ENCODE measurements at places on chromosomes 12 and 14. TPM values are rescaled to one million over a fixed set of nuclear protein-coding genes. Genes with fewer than 3 reads are reported as not detected.
A peak's percentile ranks its signal among the peaks of the same experiment; 100 is the strongest.

DNA sequence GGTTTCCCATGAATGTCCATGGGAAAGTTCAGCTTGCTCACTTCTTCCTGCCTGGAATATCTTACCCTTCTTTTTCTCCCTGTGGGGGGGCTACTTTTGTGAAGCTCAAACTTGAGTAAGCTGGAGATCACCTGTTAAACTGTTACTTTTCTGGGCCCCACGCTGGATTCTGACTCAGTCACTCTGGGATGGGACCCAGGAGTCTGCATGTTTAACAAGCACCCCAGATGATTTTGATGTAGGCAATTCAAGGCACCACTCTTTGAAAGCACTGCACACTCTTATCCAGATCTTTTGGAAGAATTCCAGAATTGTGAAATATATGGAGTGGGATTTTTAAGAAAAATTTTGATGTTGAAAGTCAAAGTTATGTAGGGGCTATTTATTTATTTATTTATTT lies 46.3 kb upstream of the IGF1 start:
- DNase-seq = no peak

GRCh38 chr14:71321574-71322315 lies 414.5 kb downstream of the PCNX1 start:
- no peak for DNase-seq

- DNase-seq = peak; percentile 66
These were observed 198.7 kb upstream of the DCN start for GRCh38 chr12:91381309-91381804.

DNA sequence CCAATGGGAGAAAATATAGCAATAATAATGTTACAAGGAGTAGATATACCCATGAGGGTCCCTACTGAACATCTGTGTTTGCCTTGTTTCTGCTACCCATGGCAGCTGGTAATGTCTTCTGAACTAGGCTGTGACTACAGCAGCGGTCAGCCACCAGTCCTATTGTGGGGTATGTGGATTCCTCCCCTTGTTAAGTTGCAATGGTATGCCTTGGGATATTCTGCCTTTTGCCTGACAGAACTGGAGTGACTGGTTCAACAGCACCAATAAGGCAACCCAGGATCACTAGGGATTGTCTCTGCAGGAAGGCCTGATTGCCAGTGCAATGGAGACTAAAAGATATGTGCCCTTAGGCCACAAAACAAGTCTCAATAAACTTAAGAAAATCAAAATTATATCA lies 9.7 kb upstream of the ATL1 start:
- no peak for DNase-seq

DNA sequence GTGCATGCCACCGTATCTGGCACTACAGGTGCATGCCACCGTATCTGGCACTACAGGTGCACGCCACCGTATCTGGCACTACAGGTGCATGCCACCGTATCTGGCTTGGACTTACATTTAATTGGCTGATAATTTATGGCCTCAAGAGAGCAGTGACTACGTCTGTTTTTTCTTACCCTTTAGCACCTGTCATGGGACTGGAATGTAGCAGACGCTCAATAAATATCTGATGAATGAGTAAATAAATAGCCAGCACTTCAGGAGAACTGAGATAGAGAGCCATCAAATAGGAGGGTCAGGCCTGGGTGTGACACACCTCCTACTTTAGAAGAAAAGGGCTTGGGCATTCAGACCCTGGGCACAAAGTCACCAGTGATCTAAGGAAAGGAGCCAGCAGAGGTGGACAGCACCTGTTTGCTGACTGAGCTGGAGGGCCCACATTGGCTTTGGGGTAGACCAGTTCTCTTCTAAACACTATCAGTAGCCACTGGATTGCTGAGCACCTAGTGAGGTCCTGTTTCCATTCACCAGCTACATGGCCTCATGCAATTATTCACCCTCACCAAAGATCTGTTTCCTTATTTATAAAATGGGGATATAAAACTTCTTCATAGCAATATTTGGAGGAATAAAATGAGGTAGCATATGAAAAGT lies 50.1 kb downstream of the RFX4 start:
- DNase-seq = no peak

DNA sequence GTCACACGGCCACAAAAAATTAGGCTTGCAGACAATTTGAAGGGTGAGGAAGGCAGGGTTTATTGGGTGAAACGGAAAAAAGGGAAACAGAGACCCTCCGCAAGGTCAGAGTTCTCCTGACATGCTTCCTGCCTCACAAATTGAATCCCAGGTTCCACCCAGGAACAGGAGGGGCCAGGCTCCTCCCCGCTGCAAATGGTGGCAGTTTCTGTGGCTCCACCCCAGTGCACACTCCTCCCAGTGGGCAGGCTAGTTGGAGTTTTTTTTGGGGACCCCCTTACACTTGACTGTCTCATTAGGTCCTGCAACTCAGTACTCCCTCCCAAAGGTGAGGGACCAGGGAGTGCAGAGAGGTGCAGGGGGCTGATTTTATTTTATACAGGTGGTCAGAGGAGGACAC lies 39.4 kb upstream of the PPP1CC start:
- no peak for DNase-seq

DNA sequence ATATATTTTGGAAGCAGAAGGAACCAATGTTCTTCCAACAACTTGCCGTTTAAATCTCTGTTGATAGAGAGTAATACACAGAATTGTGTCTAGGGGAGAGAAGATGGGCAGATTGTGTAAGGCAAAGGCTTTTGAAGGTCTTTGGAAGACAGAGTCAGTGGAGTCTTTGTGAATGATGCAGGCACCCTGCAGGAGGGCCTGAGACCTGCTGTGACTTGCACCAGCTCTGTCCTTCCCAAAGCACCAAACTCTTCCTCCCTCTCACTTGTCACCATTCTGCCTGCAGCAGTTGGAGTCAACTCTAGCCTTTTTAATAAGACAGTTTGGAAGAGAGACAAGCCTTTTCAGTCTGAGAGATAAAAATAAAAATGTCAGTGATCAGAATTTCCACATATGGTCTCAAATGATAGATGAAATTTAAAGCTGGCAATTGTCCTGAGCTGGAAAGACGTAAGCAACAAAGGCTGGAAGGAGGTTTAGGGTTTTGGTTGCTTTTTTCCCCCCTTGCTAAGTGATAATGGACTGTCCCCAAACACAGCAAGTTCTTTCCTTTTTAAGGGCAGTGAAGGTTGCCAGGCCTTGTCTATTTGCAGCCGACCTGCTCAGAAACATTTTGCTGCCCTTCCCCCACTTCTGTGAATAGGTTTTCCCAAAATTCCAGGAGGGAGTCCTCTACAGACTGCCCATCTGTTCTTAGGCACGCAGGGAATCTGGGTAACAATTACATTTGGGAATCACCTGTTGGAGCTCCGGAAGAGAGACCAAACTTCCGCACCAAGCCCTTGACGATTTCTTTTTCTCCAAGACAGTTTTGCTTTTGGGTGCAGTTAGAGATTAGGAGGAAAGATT lies 103.0 kb upstream of the NTF3 start:
- DNase-seq = no peak

DNA sequence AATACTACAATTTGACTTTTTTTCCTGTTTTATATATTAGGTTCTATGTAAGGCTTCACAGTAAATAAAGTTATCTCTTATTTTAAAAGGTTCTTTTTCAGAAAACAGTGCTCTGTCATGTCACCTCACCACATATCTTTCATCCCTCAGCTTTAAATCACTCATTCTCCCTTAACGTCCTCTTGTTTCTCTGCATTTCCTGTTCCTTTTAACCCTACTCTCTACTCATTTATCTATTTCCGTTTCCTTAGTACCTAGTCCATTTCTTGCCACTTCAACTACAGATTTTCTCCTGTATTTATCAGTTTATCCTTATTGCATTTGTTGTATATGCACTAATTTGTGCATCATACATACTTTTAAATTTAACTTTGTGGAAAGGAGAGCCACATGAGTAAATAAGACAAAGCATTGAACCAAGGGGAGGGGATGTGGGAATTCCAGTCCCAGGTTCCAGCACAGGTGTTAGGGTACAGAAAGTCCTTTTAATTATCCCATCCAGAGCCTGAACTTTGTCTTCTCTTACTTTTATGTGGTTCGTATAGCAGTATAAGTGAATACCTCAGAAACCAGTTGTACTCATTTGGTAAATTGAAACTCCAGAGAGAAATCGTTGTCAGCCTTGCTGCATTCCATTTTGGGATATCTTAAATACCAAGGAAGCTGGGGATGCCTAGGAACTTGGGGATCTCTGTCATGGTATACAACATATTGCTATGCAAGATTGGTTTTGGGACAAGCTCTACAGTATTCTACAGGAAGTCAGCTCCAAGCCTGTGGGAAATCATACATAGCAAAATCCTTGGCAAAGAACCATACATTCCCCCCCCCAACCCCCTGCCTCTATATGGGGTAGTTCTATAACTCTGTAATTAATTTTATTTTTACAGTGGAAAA lies 120.5 kb downstream of the DIP2B start:
- no peak for DNase-seq

DNA sequence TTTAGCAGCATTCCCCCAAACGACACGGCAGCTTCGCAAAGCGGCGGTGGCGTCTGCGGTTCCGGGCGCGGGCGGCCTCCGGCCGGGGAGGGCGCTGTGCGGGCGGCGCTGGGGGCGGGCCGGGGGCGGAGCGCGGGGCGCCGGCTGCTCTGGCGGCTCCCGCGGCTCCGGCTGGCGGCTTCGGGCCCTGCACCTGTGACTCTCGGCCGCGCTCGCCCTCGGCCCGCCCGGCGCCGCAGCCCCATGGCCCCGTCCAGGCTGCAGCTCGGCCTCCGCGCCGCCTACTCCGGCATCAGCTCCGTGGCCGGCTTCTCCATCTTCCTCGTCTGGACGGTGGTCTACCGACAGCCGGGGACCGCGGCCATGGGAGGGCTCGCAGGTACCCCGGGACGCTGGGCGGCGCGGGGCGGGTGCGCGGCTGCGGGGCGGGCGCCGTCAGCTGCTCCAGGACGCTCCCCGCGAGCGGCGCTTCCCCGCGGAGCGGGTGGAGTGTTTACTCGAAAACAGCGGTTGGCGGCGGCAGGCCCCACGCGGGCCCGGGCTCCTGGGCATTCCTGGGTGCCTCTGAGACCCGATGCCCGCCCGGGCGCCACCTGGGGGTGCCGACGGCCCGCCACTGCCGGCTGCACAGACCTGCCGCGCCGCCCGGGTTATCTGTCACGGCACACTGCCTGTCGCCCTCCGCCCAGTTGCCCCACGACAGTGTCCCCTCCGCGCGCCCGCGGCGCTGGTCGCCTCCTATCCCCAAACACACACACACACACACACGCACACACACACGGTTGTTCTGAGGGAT lies at the start of gene SLC48A1:
SLC48A1 (plus strand) TSS at position 177 of the 796 bp plus-strand sequence; CDS start at position 244, 67 bp downstream.
- no peak for DNase-seq

- no peak for DNase-seq
These were observed 22.6 kb upstream of the CRACR2A start for GRCh38 chr12:3775385-3776035.

DNA sequence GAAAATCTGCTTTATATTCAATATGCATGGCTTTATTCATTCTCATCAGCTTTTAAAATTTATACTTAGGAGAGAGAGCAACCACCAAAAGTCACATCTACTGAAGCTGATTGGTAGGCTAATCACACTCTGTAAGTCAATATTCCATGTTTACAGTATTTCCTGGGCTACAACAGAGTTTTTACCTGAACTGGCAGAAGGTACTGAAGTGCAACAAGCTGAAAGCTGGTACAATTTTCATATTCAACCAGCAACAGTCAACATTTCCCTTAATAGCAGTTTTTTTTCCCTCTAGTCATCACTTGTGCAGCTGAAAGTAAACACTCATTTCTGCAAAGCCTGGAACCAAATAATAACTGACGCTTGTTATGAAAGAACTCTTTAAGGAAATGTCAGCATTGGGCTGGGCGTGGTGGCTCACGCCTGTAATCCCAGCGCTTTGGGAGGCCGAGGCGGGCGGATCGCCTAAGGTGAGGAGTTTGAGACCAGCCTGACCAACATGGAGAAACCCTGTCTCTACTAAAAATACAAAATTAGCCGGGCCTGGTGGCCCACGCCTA lies 12.9 kb downstream of the BRAP start:
- no peak for DNase-seq

GRCh38 chr14:103526914-103527248 lies 2.1 kb upstream of the TRMT61A start:
- no peak for DNase-seq

GRCh38 chr12:89874146-89874545 lies 165.5 kb upstream of the ATP2B1 start:
- DNase-seq = no peak

GRCh38 chr12:48690990-48691389 lies 9.0 kb upstream of the KANSL2 start:
- no peak for DNase-seq

DNA sequence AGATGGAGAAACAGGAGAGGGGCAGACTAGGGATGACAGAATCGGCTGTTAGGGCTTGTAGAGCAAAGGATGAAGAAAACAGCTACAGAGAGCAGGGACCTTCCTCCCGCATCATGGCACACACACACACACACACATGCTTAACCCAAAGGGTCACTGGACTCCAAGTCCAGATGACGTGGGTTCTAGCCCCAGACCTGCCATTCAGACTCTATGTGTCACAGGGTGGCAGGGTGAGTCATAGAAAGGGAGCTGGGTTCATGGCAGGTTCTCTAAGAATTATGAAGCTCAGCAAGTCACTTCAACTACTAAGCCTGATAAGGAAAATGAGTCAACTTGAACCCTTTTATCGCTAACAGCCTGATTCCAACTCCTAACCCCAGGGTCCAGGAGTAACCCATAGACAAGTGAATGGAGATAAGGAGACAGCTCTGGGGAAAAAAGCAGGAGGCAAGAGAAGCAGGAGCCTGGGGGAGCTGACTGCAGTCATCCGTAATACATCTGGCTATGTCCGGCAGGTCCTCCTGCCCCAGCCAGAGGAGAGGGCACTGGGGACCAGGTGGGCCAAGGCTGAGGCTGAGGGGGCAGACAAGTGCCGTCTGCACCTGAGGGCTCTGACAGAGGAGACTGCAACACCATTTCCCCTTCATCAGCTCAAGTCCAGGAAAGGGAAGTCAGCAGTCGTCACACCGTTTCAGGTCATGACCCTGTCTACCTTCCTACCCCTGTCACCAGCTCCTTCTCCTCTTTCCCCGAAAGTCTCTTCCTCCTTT lies 3.6 kb upstream of the TNFRSF1A start:
- peak; percentile 92 for DNase-seq

GRCh38 chr14:65972346-65972870 lies 513.8 kb upstream of the CCDC196 start:
- DNase-seq = no peak

Gene LALBA
- not detected for total RNA-seq

Gene TMEM179
- total RNA-seq = 0.52 TPM

Gene KIF26A
- 14.1 TPM for total RNA-seq

Gene MUCL1
- not detected for total RNA-seq

Gene ERP29
- 26.8 TPM for total RNA-seq

Gene PPP1R36
- total RNA-seq = not detected

Gene LRRK2
- total RNA-seq = 8.6 TPM

Gene TAS2R19
- total RNA-seq = 0.35 TPM

Gene TTC9
- 5.3 TPM for total RNA-seq

Gene TTC5
- 7.7 TPM for total RNA-seq
